ENCODE measurements at places on chromosomes 16 and 17.

DNA sequence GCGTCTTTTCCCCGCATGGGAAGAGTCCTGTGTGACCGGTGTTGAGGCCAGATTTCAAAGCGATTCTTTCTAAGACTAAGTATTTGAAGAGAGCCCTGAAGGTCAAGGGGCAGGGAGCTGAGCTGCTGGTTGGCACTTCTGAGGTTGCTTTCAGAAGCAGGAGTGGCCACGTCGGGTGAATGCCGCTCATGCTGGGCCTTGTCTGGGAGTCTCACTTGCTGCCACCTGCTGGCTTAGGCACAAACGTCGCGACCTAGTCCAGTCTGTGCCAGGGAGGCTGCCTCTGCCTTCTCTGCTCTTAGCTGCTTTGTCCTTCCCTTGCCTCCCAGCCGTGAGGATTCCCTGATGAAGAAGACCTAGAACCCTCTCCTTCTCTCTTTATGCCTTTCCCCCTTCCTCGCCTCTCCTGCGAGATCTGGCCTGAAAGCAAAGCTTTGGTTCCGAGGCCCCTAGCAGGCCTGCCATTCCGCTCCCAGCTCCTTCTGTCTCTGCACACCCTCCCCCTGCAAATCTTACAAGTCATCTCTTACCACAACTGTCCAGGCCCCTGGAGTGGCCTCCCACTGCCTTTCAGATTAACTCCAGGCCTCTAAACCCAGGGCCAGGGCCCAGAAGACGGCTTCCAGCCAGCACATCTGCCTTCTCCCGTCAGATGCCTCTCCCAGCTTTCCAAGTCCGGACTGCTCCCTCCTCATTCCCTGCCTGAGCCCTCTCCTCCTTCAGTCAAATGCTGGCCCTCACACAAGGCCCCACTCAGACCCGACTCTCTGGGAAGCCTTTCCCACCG is 11.4 kb downstream of the CTNS start:
- DNase-seq, result peak; percentile 29

DNA sequence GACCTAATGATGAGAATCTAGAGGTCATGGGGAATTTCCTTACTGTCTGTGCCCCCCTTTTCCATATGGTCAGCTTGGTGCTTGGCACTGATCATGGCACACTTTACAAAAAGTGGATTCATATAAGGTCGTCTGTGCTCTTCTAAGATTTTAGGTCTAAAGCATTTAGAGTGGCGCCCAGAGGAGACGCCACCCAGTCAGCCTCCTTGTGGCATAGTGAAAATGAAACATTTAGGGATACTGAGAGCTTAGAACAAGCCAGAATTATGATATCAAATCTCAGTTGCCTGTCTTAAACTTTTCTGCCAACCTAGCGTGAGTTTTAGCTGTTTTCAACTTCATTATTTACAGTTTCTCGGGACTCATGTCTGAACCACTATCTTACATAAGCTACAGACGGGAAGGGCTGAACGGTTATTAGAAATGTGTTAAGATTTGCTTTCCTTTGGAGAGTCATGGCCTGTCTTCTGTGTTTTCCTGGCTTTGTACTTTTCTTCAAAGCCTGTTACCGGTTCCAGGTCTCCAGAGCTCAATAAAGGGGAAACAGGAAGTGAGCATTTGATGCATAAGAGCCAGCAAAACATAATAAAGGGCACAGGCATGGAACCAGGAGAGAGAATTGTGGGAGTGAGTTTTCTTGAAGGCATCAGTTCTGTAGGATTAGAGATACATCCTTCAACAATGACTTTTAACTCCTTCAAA is 13.7 kb downstream of the ZNRF1 start:
- no peak for DNase-seq

GRCh38 chr17:78885956-78886355 is 17.0 kb downstream of the CEP295NL start:
- DNase-seq, result no peak

DNA sequence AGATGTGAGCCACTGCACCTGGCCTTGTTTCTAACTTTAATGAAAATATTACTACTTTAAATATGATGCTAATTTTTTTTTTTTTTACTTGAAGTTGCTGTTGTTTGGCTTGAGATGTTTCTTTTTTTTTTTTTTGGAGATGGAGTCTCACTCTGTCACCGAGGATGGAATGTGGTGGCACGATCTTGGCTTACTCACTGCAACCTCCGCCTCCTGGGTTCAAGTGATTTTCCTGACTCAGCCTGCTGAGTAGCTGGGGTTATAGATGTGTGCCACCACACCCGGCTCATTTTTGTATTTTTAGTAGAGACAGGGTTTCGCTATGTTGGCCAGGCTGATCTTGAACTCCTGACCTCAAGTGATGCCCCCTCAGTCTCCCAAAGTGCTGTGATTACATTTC is 23.6 kb downstream of the IGSF6 start:
- no peak for DNase-seq

DNA sequence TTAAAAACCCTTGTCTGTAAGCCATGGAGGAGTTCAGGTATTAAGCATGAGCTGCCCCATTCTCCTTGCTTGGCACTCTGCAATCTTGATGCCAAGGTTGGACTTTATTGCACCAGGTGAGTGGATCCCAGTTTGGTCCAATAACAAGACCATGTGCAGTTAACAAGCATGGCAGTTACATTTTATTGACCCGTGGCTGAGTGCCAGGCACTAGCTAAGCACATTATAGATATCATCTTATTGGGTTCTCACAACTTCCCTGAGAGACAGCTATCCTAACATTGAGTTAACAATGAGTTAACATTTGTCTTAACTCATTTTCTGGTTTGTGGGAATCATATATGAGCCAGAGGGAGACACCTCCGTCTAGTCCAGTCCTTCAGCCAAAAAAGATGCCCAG is 21.8 kb downstream of the LYRM9 start:
- DNase-seq, result no peak

- no peak for DNase-seq
Observed at GRCh38 chr17:16046966-16047365, 47.3 kb downstream of the TTC19 start.

Measured in Jurkat, Clone E6-1 (cell line).